T-helper 17 cell (primary cell): ENCODE measurements at places on chromosomes 7 and 10. TPM values are rescaled to one million over a fixed set of nuclear protein-coding genes. Genes with fewer than 3 reads are reported as not detected.

- H3K4me1 ChIP-seq: no peaks in the 10 kb centered on the region
- H3K27me3 ChIP-seq: no peaks in the 10 kb centered on the region
- DNase-seq: no peak
- H3K27ac ChIP-seq: no peak overlapping the region
Measured at GRCh38 chr10:127055263-127055662, 141.1 kb downstream of the INSYN2A start.

DNA sequence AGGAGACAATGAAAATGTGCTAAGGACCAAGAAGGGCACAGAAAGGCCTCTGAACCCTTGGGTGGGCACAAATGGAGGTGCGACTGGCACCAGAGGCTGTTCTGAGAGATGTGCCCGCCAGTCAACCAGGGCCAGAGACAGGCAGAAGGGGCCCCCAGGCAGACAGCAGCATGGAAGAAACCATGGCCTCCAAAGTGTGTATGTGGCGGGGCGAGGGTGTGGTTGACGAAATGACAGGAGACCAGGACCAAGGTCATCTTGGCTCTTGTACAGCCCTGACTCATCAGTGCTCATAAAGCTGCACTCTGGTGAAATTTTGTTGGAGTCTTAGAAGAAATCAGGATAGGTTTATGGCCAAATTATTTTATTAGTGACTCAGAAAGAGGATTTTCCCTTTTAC, 4.0 kb upstream of the MRPS24 start:
- H3K4me1 ChIP-seq: peaks cover 9% of the 10 kb centered on the region
- H3K27ac ChIP-seq: no peak overlapping the region
- no peak for DNase-seq
- H3K27me3 ChIP-seq: no peaks in the 10 kb centered on the region
- peaks cover 7% of the 10 kb centered on the region for H3K36me3 ChIP-seq

DNA sequence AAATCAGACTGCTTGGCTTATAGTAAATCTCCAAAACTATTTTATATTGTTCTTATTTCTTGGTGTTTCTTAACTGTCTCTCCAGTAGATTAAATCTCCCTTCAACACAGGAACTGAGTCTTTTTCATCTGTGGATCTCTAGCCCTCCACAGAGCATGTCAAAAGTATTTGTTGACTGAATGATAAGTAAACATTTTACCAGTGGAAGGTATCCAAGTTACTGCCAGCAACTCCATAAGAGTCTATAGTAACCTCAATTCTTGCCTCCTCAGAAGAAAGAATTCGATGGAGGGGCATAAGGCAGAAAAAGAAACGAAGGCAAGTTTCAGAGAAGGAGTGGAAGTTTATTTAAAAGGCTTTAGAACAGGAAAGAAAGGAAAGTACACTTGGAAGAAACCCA, 293.9 kb upstream of the DKK1 start:
- no peaks in the 10 kb centered on the region for H3K27me3 ChIP-seq
- H3K27ac ChIP-seq: no peak overlapping the region
- H3K4me3 ChIP-seq: no peak overlapping the region
- H3K4me1 ChIP-seq: no peaks in the 10 kb centered on the region

DNA sequence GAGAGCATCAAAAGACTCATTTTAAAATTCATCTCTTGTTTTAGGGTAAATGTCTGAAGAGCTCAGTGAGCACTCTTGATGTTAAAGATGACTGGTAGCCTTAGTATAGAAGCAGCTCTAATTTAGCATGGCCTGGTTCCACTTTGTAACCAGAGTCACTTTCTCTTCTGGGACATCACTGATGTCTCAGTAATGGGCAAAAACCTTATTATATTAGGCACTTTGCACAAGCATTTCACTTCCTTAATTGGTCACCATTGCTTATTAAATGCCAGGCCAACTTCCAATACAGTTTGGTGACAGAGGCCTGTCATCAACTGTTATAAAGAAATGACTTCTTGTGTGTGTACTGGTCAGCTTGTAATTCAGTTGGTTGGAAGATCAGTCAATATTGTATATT, 53.0 kb downstream of the STEAP1B start:
- peaks cover 5% of the 10 kb centered on the region for H3K4me1 ChIP-seq
- no peak overlapping the region for H3K4me3 ChIP-seq
- H3K27me3 ChIP-seq: peaks cover 29% of the 10 kb centered on the region
- H3K27ac ChIP-seq: no peak overlapping the region
- H3K36me3 ChIP-seq: no peaks in the 10 kb centered on the region
- DNase-seq: no peak

DNA sequence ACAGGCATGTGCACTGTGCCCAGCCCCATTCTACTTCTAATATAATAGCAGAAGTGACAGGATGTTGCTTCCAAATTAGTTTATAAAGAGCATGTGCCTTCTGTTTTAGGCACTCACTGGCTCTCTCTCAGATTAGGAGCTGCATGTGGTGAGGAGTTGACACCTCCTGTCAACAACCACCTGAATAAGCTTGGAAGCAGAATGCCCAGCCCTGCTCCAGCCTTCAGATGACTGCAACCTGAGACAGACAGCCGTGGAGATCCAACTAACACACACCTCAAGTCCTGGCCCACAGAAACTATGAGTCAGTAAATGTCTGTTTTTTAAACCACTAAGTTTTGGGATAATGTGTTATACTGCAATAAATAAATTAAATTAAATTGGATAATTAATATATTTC, 54.5 kb downstream of the PARD3 start:
- no peak for DNase-seq
- H3K36me3 ChIP-seq: no peaks in the 10 kb centered on the region
- H3K4me1 ChIP-seq: no peaks in the 10 kb centered on the region
- H3K27ac ChIP-seq: no peak overlapping the region
- no peak overlapping the region for H3K4me3 ChIP-seq

Gene COPS6
- 62.5 TPM for total RNA-seq

Gene NKX2-3
- total RNA-seq: not detected

Gene NODAL
- total RNA-seq: not detected
